ENCODE measurements at places on chromosomes 16 and 17.

GRCh38 chr17:66964930-66965800 is 658 bp downstream of the CACNG4 start:
- no peak for DNase-seq

DNA sequence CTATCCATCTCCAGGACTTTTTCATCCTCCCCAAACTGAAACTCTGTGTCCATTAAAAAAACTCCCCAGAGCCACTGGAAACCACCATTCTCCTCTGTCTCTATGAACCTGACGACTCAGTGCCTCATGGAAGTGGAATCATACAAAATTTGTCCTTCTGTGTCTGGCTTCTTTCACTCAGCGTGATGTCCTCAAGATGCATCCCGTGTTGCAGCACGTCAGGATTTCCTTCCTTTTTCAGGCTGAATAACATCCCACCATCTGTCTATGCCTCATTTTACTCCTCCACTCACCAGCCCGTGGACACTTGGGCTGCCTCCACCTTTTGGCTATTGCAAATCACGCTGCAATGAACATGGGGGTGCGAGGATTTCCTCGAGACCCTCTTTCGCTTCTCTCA is 12.6 kb upstream of the ALDH3A1 start:
- DNase-seq = no peak

GRCh38 chr17:3798273-3799180 is 2.5 kb downstream of the ITGAE start:
- DNase-seq = no peak

DNA sequence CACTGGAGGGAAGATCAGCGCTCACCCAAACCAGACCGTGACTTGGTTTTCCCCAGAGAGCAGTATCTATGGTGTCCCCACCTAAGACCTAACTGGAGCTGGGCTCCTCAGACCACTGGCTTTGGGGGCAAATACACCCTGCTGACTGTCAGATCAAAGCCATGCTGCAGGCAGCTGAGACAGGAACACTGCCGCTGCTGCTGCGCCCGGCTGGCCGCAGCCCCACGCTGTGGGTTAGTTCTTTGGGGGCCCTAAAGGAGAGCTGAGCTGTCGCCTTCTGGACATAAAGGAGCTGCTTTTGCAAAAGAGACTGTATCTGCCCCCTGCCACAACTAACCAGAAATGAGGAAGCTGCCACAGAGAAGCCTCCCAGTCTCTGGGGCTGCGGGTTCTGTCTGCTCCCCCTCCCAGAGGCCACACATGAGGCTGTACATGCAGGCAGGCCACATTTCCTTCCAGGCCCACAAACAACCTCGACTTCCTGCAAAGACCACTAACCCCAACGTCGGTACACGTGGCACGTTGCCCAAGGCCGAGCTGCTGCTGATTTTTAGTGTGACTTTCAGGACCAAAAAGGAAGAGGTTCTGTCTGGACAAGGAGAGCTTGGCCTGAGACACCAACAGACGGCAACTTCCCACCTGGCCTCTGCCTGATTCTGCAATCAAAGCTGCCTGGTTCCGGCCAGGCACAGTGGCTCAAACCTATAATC is 18.2 kb upstream of the ABR start:
- peak; percentile 46 for DNase-seq

DNA sequence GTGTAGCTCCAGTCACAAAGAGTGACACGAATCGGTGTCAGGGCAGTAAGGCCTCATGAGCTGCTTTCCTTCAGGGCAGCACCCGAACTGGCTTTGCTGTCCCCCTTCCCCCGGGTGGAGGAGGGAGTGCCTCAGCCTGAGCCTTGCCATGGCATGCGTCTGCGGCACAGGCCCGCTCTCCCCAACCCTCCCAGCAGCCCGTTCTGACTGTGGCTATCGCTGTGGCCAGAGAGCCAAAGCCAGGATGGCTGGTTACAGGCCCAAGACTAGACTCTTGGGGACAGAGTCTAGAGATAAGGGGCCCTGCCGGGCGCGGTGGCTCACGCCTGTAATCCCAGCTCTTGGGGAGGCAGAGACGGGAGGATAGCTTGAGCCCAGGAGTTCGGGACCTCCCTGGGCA is 25.9 kb downstream of the CLUH start:
- DNase-seq = no peak

- DNase-seq = no peak
Observed at GRCh38 chr17:2227025-2227699, 76.4 kb downstream of the SMG6 start.

DNA sequence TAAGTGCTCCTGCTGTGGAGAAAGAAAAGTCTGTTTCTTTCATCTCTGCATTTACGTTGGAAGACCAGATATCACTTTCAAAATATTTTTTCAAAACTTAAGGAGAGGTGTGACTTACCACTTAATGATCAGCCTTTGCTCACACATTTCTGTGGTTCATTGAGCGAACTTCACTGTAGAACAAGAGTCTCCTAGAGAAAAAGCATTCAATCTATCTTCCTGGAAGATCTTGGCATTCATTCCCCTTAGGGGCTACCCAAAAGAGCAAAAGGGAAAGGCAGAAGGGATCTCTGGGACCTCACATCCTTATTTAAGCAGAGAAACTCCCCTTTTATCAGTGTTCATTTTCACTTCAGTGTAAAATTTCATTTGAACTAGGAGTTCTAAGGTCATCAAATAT is 61.2 kb downstream of the HS3ST3A1 start:
- no peak for DNase-seq

DNA sequence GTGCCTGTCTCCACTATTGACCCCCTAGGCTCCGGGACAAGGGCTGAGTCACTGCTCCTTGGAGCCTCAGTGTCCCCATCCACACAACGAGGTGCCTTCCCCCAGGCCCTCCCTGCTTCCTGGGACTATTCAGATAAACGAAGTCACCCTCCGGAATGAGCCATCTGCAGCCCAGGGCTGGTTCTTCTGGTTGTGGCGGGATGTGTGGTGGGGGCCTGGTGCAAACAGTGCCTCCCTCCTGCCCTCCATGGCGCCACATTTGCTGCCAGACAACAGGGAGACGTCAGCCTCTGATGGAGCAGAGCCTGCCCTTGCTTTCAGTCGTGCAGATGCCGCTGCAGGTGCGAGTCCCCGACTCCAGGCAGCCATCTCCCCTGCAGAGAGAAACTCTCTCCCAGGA is 5.1 kb upstream of the KRT16 start:
- DNase-seq = no peak

DNA sequence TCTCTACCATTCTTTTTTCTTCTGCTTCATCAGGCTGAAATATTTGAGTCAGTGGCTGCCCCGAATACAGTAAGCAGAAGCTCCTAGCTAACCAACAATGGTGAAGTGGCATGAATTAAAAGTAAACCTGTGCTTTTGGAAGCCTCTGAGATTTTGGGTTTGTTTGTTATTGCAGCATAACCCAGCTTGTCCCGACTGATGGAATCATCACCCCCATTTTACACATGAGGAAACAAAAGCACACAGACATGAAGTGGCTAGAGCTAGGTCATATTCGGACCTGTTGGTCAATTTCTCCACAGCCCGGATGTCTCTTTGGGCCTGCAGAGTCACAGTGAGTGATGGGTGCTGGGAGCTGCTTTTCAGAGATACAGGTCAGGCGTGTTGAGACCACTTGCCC is 39.4 kb downstream of the IRX5 start:
- no peak for DNase-seq

DNA sequence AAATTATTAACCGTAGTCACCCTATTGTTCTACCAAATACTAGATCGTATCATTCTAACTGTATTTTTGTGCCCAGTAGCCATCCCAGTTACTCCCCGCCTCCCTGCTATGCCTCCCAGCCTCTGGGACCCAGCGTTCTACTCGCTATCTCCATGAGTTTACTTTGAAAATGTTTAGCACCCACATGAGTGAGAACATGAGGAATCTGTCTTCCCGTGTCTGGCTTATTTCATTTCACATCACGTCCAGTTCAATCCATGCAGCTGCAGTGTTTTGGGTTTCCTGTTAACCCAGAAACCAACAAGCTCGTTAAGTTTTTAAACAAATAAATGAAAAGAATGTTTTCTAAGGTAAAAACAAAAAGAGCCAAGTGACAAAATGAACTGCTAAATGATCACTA is 82.1 kb downstream of the VPS53 start:
- no peak for DNase-seq

DNA sequence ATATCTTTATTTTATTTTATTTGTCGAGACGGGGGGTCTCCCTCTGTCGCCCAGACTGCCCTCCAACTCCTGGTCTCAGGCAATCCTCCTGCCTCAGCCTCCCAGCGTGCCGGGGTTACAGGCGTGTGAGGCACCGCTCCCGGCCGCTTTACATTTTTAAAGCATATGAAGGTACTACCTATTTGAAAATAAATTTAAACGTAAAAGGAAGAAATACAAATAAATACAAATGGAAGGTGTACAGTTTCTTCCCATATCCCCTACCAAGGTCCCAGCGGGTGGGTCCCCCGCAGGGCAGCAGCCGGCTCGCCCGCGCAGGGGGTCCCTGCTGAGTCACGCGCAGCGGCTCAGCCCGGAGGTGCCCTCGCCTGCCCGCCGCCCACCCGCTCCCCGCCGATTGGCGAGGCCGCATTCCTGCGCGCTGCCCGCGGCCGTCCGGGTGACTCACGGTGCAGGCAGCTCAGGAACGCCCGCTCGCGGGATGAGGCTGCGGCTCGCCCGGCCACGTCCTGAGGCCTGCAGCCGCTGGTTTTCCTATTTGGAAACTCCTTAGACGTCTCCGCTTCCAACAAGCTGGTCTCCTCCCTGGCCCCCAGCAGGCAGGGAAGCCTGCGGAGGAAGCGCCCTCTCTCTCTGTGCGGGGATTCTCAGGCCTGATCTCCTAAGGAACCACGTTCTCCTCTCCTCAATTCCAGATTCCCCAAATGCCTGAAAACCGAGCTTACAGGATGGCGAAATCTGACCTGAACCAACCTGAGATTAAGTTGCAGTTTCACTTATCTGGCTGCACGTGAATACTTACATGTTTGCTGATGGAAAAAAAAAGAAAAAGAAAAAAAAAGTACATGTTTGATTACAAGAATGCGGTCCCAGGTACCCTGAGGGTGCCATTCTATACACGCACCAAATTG is 54.8 kb upstream of the MAP3K14 start:
- no peak for DNase-seq

DNA sequence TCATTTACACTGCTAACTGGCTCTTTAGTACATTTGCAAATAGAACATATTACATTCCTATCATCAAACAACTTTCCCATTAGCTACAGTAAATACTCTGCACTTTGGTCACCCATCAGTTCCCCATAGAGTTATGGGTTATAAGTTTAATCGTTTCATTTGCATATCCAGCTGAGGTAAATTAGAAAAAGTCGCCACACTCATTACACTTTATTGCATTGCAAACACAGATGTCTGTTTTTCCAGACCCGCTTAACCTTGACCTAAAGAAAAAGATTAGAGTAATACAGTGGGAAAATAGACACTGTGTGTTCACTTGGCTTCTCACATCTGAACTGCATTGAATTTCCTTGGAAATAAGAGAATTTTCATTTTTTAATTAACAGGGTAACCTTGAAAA is 213.1 kb upstream of the PSMD7 start:
- DNase-seq = no peak

DNA sequence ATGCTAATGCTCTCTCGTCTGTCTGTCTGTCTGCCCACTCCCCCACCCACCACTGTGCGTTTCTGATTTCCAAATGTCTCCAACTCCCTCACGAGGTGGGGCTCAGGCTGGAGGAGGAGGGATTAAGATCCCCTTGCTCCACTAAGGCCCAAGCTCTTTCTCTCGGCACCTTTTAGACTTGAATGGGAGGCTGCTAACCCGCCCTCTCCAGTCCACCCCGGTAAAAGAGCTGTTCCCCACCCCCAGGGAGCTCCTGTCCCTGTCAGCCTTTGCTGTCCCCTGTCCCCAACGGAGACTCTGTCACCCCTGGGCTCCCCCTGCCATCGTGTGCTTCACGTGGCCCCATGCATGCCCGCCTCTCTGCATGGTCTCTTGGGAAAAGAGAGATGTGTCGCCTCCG is 68.5 kb upstream of the PLCG2 start:
- no peak for DNase-seq

- DNase-seq = no peak
Observed at GRCh38 chr17:72788950-72789585, 303.4 kb downstream of the SLC39A11 start.

DNA sequence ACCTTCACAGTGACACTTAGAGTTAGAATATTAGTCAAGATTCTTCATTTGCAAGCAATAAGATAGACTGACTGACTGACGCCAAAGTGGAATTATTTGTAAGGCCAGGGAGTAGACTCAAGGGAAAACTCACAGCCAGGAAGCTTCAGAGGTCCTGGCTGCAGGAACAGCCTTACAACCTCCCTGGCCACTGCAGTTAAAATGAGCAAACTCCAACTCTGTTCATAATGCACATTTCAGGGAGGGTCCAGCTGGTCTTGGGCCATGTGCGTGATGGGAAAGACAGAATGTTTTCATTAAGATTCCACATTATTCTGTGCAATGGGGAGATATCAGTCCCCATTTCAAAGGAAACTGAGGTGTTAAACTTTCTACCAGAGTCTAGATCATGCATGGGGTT is 9.9 kb downstream of the CAPNS2 start:
- DNase-seq = no peak

- DNase-seq = no peak
Observed at GRCh38 chr17:49337884-49338283, 24.2 kb downstream of the ZNF652 start.

DNA sequence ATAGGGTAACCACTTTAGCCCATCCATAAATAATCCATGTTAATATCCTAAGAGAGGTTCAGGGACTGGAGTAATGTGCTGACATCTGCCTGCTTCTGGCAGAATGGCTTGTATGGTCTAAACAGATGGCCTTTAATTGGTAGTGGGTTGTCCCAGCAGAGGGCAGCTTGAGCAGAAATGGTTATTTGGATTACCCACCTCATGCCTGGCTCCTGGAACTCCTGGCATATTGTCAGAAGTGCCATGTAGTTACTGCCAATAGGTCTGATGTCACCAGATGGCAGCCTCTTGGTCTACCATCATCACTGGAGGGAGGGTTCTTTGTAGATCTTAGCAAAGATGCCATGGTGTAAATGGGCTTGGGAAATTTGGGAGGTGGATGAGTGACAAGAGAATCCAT is 157.5 kb upstream of the SOX9 start:
- no peak for DNase-seq

DNA sequence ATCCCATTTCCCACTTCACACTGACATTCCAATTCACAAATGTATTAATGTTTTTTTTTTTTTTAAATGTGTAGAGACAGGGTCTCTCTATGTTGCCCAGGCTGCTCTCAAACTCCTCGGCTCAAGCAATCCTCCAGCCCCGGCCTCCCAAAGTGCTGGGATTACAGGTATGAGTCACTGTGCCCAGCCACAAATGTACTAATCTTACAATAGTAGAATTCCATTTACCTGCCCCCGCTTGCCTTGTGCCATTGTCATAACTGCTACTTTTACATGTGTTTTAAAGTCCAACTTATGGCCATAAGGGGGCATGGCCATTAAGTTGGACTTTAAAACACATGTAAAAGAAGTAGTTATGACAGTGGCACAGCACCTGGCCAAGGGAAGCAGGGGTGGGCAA is 4.6 kb downstream of the MMP28 start:
- DNase-seq = no peak

Measured in activated CD8-positive, alpha-beta memory T cell treated with anti-CD3 and anti-CD28 coated beads for 1 hour (primary cell).